ENCODE measurements at places on chromosomes 3 and 15. TPM values are rescaled to one million over a fixed set of nuclear protein-coding genes. Genes with fewer than 3 reads are reported as not detected.

DNA sequence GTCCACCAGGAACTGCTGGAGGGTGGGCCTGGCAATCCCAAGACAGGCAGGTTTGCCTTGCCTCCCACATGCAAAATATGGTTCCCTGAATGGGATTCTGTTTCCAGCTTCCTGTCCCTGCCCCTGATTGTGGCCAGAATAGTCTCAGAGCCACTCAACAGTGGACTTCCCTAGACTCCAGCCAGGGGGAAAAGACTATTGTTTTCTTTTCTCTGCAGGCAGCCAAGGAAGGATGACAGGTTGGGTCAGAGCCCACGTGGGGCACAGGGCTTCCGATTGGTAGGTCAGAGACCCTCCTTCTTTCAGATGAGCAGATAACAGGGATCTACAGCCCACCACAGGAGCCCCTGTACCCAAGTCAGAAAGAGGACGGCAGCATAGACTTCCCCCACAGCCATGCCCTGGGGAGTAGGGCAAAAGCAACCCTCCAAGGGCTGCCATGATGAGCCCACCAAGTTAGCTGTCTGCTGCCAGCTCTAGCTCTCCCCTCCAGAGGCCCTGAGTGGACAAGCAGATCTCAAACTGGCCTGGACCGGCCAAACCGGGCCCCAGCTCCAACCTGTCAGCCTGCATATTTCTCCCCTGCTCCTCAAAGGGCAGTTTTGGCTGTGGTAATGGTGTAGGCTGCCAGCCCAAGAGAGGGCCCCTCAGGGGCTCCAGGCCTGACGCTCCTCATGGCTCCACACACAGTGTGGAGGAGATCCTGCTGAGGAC is 6.4 kb downstream of the TLR9 start:
- no peak for DNase-seq

- no peak for DNase-seq
These were observed 430.4 kb downstream of the RBMS3 start for GRCh38 chr3:29711255-29711771.

Gene PLCH1
- 0.36 TPM for total RNA-seq

Gene RETNLB
- total RNA-seq: not detected
